ENCODE measurements at places on chromosomes 7 and 10.
A peak's percentile ranks its signal among the peaks of the same experiment; 100 is the strongest.

DNA sequence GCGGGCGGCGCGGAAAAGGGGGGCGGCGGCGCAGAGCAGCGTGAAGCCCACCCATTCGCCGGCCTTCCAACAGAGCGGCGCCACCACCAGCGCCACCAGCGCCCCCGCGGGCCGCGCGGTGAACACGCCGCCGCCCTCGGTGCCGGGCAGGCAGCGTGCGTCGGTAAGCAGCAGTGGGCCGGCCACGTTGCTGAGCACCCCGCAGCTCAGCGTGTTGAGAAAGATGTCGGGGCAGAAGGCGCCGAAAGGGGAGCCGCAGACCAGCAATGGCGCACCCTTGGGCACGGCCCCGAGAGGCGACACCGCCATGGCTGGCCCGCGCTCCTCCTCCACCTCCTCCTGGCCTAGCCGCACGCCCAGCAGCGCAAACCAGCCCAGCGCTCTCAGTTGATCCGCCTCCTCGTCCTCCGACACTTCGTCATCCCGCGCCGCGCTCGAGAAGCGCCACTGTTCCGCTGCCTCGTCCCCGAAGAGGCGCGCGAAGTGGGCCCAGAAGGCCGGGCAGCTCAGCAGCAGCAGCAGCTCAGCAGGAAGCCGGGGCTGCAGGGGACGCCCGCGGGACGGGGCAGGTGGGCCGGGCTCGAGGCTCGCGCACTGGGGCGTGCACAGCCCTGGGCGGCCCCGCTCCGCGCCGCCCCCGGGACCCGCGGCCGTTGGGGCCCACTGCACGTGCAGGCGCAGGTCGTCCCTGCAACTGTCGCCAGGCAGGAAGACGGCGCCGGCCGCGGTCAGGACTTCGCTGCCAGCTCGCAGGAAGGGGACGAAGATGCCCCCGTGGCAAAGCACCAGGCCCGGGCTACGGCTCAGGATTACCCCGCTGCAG lies 623 bp downstream of the TYSND1 start:
- DNase-seq, result peak; percentile 65

- DNase-seq, result peak; percentile 93
Observed at GRCh38 chr7:87599336-87599735, 1.3 kb downstream of the ABCB1 start.

GRCh38 chr7:146993764-146994163 lies 877.2 kb downstream of the CNTNAP2 start:
- DNase-seq, result no peak

- no peak for DNase-seq
Observed at GRCh38 chr7:124201768-124202349, 169.0 kb upstream of the TMEM229A start.

- no peak for DNase-seq
Observed at GRCh38 chr10:8071006-8071405, 16.5 kb downstream of the GATA3 start.

DNA sequence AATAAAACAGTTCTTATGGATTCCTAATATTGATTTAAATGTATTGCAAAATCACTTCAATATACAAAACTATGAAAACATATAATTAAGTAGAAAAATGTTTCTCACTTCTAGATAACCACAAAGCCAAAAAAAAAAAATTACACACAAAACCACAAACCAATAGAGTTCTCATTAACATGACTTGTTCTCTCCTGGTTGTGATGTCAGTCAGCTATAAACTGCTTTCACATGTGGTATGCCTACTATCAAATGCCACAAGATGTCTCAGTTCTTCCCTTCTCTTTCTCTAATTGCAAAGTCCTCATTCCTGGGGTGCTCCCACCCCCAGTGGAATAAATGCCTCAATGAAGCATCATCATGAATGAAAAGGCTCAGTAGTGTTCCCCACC lies 16.6 kb downstream of the GNAI1 start:
- DNase-seq, result no peak

DNA sequence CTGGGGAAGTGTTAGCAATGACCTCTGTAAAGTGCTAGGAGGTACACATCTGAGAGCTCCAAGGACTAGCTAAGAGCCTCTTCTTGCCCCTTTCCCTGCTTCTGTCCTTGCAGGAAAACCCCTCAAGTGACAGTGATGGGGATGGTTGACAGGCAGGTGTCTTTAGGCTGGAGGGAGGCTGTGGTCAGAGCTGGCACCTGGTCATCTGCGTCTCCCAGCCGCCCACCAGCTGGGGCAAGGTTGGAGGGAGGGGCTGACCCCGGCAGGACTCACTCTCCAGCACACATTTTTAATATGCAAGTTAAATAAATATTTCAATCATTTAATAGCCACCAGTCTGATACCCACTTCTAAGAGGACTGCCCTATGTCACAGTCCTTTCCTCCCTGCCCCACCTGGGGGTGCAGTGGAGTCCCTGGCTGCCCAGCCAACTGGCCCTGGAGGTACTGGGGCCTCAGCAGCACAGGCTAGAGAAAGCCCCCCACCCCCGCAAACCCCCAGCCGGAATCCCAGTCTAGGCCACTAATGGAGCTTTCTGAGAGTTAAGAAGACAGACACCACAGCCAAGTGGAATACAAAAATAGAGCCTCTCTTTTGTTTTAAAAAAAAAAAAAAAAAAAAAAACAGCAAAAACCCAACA lies 6.3 kb downstream of the FGF8 start:
- no peak for DNase-seq

DNA sequence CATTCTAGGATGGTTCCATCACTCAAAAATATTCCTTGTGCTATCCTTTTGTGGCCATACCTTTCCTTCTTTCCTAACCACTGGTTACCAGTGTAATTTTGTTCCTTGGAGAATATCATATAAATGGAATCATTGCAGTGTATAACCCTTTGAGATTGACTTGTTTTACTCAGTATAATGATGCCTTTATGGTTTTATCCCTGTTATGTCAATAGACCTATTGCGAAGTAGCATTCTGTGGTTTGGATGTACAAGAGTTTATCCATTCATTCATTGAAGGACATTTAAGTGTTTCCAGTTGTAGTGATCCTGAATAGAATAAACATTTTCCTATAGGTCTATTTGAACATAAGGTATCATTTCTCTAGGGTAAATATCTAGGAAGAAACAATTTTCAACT lies 54.2 kb downstream of the RBM33 start:
- no peak for DNase-seq

- no peak for DNase-seq
Observed at GRCh38 chr7:116582806-116583444, 58.1 kb downstream of the CAV1 start.

DNA sequence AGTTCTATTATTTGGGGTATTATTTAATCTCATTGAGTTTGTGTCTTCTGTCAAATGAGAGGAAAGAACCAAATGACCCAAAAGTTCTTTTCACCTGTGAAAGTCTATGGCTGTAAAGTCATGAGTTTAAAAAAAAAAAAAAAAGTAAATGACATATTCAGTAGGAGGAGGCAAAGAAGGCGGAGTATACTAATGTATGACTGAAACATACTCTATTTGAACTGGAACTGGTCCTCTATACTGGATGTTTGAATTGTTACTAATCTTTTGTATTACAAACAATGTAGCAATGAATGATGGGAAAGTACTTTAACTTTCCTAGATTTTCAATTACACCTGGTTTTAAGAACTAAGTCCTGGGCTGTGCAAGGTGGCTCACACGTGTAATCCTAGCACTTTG lies 24.9 kb upstream of the GSAP start:
- DNase-seq, result no peak

DNA sequence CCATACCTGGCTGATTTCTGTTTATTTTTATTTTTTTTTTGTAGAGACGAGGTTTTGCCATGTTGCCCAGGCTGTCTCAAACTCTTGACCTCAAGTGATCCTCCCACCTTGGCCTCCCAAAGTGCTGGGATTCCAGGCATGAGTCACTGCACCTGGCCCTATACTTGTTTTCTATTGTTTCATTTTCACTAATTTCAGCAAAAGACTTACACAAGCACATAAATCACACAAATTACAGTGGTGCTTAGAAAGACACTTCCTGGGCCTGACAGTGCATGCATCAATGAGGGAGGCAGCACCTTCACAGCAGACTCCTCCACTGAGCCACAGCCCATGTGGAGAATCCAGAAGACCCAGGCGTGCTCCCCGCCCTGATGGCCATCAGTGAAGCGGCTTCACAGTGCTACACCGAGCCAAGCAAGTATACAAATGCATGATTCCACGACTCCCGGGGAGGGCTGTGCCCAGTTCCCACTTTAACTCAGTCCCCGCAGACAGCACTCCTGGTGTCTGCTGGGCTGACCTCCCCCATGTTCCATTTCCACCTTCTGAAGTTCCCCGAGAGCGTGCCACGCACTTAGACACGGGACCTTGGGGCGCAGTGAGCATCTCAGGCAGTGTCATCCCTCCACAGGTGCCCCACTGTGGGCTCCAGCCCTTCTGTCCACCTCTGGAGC lies 20.6 kb downstream of the PITRM1 start:
- no peak for DNase-seq

- no peak for DNase-seq
Observed at GRCh38 chr10:86611386-86611785, 43.0 kb upstream of the OPN4 start.

DNA sequence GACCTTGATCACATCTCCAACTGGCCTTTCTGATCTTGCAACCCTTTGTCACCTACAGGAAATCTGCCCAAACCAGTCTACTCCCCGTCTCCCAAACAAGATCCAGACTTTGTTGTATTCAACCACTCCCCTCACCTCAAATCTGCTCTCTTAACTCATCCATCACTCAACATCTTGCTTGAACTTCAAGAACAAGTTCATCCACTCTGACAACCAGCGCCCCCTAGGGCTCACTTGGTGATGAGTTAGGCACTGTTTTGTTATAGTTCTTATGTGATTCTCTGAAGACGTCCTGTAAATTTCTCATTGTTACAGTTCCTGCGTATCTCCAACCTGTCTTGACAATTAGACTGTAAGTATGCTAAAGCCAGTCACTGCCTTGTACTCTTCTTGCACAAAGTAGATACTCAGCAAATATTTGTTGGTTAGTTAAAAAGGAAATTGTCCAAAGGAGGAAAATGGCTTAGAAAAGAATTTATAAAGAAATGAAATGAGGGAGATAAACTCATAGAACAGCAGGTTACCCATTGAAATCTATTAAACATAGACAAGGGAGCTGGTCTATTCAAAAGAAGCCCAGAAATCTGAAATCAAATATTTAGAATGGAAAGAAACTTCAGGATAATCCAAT lies 5.3 kb downstream of the FRMD4A start:
- DNase-seq, result peak; percentile 84

All from Kasumi-1 (cell line).